NCI-H748 treated with DMSO at 0.1 percent for 48 hours (cell line): ENCODE measurements at places on chromosomes 2 and 18.
A peak's percentile ranks its signal among the peaks of the same experiment; 100 is the strongest.

DNA sequence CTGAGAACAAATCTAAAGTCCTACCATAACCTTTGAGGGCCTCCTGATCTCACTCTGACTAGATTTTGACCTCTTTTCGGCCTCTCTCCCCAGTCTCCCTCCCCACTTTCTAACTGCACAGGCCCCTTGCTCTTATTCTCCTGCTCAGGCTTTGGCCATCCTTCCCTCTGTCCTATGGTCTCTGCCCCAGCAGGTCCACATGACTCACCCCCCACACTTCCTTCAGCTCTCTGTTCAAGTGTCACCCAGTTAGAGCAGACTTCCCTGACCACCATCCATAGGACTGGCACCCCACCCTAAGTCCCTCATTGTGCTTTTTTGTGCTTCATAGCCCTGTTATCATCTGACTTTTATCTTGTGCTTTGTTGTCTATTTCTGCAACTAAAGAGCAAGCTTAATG lies 41.2 kb upstream of the NT5C1B start:
- no peak for DNase-seq

- DNase-seq, result no peak
Observed at GRCh38 chr18:11322006-11322405, 172.6 kb upstream of the PIEZO2 start.

DNA sequence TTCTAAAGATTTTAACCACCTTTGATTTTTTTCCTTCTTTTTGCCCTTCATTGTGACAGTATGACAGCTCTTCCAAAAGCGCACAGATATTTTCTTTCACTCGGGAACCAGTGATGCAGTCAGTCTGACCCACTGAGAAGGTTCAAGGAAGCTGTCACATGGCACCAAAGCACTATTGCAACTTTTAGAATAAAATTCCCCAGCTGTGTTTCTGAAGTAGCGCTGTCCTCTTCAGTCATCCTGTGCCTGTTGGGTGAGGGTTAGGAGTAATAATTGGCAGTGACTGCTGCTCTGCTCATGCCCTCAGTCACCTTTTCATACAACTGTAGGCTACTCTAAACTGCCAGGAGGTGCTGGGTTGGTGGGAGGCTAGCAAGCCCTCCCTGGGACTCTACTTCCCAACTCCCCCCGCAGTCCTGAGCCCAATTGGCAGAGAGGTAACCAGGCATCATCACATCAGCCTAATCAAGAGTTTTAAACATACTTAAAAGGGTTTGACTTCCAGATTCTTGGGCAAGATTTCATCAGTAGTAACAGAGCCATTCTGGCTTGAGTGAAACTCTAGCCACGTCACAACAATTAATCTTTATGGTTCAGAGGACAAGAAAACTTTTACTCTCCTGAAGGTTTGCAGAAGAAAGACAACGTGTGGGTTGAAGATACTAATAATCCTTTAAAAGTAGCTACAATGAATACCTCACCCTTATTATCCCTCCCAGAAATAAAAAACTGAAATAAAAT lies 473.3 kb downstream of the FBXO15 start:
- DNase-seq, result no peak

- no peak for DNase-seq
Observed at GRCh38 chr2:172091000-172091641, 5.8 kb downstream of the DLX1 start.

GRCh38 chr2:157261199-157261782 lies 3.8 kb downstream of the GALNT5 start:
- peak; percentile 61 for DNase-seq

DNA sequence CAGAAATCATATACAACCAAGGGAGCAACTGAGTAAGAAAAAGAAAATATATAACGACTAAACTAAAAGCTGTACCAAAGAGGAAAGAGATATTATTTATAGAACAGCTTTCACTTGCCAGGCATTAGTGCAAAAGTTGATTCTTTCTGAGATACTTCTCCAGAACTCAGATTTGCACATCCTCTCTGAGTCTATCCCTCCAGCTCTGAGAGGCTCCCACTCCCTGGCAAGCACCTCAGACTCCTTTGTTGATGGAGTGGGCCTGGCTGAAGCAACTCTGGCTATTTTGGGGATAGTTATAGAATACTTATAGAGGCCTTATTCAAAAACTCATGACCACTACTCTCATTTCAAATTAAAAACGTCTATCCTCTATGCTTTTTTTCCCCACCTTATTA lies 501.6 kb upstream of the TNP1 start:
- DNase-seq, result no peak

DNA sequence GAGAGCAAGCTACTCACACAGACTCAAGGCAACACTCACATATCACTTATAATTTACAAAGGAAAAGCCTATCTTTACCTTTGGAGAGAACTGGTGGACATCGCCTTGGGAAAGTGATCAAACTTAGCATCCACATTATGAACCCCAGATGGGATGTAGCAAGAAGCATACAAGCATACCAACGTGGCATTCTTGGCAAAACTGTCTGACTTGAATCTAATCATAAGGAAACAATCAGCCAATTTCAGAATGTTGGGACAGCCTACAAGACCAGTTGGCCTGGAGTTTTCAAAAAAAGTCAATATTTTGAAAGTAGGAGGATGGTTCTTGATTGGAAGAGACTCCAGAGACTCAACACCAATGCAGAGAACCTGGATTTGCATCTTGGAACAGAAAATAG lies 79.1 kb upstream of the PMAIP1 start:
- DNase-seq, result no peak

DNA sequence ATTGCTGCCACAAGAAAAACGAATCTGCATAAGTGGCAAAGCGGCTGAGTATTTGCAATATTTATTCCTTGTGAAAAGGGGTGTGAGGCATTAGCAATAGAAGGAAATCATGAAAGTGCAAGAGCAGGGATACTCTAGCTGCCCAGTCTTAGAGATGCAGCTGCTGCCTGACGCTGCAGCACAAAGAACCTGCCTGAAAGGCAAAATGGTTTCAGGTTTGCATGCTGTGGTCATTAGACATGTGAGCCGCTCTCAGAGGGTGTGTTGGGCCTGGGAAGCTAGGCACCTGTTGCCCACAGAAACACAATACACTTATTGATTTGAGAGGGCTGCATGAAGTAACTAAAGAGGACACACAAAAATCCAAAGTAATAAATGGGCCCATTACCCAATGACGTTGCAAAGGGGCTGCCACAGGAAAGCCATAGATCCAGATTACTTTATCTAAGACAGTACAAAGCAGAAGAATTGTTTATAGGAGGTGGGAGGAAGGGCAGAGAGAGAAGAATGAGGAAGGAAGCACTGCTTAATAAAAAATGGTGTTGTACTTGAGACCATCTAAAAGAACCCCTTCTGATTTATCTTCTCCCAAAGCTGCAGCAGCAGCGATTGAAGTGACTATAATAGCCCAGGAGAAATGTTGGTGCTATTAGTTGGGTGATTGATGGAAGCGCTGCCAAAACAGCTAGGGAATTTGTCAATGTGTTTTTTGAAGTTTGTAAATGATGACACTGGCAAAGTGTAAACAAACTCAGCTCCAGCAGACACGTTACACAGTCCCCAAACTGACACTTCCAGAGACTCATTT lies 492.4 kb upstream of the ACVR2A start:
- DNase-seq, result peak; percentile 77
